Skeletal muscle cell (primary cell): ENCODE measurements at places on chromosomes 4 and X.
A peak's percentile ranks its signal among the peaks of the same experiment; 100 is the strongest.

DNA sequence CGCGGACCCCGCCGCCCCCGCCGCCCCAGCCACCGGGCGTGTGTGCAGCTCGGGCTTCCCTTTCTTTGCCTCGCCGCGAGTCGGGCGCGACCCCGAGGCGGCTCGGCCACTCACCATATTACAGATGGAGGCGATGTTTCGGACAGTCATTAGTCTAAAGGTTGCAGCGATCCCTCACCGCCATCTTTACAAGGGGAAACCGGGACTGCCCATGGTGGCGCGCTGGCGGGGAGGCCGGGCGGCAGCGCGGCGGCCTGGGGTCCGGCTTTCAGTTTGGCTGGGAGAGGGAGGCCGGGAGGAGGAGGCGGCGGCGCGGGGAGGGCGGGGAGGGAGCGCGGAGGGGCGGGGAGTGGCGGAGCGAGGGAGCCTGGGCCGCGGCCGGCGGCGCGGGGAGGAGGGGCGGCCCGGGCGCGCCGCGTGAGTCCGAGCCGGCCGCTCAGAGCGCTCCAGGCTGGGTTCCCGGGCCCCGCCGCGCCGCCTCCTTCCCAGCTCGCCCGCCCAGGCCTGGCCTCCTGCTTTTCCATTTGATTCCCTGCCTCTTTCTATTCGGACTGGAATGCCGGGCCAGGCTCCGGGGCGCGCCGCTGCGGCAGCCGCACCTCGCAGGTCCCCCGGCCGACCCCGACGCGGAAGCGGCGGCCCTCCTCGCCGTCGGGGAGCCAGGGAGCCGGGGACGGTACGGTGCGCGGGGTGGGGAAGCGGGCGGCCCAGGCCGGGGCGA, at the start of gene USP46:
USP46 (minus strand) TSS at position 301 of the 721 bp plus-strand sequence; CDS start at position 150, 151 bp downstream.
- DNase-seq, result peak; percentile 36

GRCh38 chrX:41332005-41332404, 2.0 kb upstream of the DDX3X start:
- no peak for DNase-seq

DNA sequence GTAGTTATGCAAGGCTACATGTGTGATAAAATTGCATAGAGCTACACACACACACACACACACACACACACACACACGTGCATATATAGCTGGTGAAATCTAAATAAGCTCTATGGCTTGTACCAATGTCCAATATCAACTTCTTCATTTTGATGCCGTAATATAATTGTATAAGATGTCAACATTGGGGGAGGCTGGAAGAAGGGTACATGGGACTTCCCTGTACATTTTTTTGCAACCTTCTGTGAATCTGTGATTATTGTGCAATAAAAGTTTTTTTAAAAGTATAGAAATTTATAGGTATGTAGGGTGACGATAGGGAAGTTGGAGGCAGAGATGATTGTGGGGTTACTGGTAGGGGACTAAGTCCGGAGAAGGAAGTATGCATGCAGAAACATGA, 105.5 kb downstream of the HDAC8 start:
- no peak for DNase-seq

GRCh38 chr4:25580633-25581467, 74.8 kb upstream of the SLC34A2 start:
- no peak for DNase-seq

DNA sequence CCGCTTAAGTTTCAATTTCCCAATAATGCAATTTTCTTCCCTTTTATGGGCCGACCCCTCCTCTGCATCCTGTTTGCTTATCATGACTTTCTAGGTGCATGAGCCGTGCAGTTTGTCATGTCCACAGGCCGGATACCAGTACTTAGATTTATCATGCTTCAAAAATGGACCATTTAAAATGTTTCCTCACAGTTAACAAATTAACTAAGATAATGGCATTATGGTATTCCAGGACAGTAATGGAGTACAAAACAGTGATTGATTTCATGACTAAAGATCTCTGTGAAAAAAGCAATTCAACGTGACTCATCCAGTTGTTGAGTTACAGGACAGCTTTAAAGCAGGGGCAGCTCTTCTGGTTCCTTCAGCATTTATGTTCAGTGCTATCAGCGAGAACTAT, 23.0 kb downstream of the SNX25 start:
- no peak for DNase-seq

DNA sequence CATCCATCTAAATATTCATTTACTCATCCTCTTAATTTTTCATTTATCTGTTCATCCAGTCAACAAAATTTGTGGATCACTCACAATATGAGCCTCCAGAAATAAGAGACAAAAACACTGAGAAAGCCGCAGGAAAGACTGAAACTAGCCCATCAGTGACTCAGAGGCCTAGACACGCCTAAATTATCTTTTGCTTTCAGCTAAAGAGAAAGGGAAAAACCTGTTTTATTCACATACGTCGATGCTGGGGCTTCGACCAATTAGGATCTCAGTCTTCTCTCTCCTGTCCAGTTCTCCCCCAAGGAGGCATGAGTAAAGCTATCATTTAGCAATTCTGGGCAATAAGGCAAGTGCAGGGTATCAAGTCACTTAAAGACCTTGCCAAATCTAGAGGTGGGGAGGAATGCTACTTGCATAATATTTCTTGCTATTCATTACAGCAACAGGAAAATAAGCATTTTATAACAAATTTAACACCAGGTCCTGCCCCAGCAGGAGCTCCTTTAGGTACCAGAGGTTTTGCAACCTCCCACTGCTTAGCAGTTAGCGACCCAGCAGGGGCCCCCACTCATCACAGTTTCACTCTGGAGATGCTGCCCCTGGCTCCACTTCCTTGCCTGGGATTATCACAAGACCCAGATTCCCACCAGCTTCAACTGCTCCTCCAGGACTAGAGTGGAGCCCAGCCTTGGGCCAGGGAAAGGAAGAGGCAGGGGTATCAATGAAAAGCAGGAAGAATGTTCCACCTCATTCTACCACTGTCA, 30.1 kb upstream of the TMEM154 start:
- no peak for DNase-seq
